ENCODE measurements at places on chromosomes 12 and 14.
A peak's percentile ranks its signal among the peaks of the same experiment; 100 is the strongest.

DNA sequence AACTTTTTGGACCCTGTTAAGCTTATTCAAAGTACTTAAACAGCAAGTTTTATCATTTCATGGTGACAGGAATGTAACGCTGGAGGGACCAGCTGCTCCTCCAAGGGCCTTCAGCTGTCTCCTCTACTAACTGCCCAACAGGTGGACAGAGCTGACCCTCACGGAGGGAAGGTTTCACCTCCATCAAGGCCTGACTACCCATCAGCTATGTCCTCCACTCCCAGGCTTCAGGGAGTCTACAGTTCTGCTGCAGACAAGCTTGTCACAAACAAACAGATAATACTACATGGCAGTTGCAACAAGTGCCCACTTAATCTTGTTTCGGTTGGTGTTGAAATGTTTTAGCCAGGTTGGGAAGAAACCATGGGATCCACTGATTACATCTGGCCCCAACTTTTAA lies 175.1 kb downstream of the TTC7B start:
- no peak for DNase-seq

DNA sequence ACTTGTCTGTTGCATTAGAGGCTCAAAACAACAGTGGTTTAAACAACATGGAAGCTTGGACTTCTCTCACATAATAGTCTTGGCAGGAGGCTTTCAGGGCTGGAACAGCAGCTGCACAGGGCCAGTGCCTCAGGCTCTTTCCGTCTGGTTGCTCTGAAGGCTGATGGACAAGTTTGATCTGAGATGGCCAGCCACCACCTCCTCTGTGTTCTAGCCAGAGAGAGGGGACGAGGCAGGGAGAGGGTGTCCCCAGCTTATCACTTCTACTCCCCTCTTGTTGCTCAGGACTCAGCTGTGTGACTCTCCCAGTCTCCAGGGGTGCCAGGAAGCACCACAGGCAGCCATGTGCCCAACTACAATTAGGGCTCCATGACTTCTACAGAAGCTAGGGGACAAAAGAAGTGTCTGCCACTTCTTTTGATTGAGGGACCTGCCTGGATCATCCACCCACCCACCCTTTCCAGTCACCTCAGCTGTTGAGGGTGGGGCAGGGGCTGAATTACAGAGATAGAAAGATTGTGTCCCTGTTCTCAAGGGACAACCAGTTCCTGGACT lies 46.6 kb downstream of the SMIM41 start:
- DNase-seq = peak; percentile 6

DNA sequence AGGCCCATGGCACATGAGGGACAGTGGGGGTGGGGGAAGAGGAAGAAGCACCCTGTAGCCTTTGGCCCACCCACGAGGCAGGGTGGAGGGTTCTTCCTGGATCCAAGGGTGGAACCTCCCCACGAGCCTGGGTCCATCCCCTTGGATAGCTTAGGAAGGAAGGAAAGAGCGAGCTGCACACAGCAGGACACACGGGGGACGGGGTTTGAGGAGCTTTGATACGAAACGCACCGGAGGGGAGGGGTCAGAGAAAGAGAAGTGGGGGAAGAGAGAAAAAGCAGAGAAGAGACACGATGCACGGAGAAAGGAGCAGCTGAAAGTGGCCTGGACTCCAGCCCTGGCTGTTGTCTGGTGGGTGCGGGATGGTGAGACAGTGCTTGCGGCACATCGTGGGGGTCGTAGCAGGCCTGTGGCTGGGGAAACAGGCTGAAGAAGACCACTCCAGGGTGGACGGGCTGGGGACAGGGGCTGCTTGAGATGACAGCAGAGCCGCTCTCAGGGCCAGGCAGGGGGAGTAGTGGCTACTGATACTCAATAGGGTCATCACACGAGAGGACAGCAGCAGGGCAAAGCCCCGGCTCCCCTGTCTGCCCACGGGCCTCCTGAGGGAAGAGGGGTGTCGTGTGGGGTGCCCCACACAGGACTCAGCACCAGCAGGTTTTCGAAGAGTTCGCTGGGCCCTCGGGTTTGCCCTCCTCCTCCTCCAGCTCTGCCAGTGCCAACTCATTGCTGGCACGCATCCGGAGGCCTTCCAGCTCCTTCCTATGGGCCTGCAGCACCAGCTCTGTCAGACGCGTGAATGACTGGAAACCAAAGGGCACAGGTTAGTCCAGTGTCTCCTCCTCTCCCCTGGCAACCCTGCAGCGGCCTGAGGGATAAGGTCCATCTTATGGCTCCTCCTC lies 5.4 kb upstream of the GPX2 start:
- DNase-seq = no peak

DNA sequence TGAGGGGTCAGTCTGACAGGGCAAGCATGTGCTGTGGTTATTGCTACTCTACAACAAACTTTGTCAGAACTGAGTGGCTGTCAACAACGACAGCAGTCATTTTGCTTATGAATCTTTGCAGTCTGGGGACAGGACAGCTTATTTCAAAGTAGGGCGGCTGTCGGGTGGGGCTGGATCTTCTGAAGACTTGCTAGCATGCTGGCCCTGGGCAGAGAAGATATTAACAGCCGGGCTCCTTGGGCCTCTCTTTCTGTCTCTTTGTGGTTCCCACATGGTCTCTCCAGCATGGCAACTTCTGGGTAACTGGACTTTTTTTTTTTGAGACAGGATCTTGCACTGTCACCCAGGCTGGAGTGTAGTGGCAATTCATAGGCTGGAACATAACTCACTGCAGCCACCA lies 33.9 kb upstream of the ALDH2 start:
- DNase-seq = no peak

DNA sequence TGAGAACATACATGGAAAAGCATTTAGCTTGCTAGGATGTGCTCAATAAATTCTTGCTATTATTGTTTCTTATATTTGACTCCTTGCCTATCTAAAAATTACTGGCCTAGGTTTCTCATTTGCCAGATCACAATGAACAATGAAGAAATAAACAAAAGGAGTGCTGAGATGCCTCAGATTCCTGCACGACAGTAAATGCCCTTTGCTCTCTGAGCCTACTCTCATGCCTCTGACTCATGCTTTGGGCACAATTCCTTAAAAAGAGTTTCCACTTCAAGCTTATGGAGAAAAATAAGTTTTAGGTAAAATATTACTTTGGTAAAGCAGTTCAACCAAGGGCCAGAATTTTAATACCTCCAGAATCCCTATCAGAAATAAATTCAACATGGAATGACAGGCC lies 30.9 kb downstream of the GRIN2B start:
- no peak for DNase-seq

GRCh38 chr14:34232790-34233189 lies 229.2 kb downstream of the SPTSSA start:
- no peak for DNase-seq

DNA sequence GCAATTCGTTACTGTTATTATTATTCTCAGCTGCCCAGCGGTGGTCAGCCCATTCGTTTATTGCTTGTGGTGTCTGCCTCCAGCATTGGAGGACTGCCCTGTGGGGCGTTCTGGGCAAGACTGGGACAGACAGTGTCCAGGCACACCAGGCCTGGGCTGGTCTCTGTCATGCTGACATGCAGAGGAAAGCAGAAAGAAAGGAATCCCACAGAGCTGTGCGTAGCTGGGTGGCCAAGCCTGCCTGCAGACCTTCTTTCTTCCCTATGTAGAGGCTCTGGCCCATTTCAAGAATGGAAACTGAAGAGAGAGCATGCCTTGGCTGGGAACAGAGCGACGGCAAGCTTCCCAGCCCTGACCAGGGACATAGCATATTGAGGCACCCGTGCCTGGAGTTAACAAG lies 525.3 kb upstream of the TBX3 start:
- no peak for DNase-seq

GRCh38 chr14:91185721-91186120 lies 58.8 kb downstream of the GPR68 start:
- DNase-seq = no peak

- no peak for DNase-seq
These were observed 3.0 kb upstream of the TBX3 start for GRCh38 chr12:114686773-114687500.

- DNase-seq = no peak
These were observed 21.6 kb downstream of the MRPS35 start for GRCh38 chr12:27732281-27732680.

- DNase-seq = no peak
These were observed 113.7 kb upstream of the KITLG start for GRCh38 chr12:88693837-88694445.

DNA sequence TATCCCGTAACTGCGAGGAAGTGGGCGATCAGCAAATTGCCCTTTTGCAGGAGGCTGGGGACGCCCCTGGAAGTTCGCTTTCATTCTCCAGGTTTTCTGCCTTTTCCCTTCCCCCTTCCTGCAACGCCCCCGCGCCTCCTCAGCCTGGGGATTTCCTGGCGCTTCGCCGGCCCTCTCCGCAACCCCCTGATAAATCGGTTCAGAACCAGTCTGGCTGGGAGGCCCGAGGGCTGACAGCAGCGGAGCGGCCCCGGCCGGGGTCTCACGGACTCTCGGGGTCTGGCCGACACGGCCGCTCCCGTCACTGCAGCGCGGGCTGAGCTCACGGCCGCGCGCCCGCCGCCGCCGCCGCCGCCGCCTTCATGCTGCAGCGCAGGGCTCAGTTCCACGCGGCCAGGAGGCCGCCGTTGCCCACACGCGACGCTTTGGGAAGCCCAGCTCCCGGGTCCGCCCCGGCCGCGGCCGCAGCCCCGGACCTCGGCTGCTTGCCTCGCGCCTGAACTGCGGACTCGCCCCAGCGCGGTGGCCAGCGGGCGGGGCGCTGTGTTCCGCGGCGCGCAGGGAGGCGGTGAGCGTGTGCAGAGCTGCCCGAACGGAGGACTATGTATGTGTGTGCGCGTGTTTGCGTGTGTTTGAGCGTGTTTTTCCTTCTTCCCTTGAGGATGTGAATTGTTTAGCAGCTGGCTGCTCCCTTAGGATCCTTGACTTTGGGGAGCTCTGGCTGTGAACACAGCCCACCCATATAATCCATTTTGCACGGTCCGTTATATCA lies at the start of gene LRFN5:
Gene LRFN5, plus strand, starts transcription at position 345 of the 772 bp plus-strand sequence.
- peak; percentile 55 for DNase-seq

GRCh38 chr14:93039649-93040315 lies 75.9 kb downstream of the ITPK1 start:
- DNase-seq = no peak

- DNase-seq = peak; percentile 17
These were observed 888 bp upstream of the PPP1R12A start for GRCh38 chr12:79935624-79936345.

- no peak for DNase-seq
These were observed 99.7 kb downstream of the DACT1 start for GRCh38 chr14:58737511-58737910.

DNA sequence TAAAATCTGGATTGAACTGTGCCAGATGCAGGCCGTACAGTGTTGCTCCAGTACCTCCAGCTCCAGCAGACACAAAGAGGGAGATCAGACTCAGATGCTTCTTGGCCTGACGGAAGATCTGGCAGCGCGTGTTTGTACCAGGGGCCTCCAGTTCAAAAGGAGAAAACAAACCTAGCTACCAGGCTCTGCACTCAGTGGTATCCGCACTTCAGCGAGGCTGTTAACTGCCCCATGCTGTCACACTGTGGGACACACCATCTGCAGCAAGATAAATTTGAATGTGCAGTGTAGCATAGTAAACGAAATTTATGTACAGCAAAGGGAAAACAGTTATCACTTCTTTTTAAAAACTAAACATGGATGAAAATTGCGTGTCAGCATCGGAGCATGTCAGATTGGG lies 5.1 kb downstream of the DYNC1H1 start:
- DNase-seq = no peak

DNA sequence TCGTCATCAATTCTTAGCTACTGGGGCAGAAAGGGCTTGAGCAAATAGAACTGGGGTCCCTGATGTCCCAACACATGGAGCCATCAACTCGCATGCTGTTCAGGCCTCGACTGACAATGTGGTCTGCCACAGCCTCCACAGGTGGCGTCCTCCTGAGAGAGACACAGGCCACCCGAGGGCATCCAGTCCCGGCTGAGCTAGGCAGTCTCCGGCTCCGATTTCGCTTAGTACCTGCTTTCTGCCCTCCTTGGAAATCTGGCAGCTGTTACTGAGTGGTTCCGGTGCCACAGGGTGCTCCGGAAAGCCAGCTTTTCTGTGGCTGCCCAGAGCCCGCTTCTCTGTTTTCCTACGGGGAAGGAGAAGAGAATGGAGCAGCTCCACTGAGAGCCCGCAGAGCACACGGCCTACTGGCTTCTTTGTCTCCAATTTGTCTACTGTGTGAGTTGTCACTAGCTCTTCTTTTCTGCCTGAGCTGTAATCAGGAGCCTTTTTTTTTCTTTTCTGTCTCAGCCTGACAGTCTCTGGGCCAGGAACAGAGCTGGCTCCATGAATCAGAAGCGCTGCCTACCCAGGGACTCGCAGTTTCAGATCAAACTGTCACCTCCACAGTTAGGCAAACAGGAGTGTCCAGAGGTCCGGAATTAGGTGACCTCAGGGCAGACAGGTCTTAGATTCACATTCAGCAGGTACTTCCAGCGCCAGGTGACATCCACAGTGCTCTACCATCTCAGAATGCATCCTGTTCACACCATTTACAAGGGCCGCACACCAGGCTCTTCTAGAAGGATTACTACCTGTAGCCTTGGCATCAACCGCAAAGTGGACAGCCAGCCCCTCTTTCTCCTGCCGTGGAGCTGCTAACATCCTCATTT lies 73.3 kb downstream of the MOK start:
- no peak for DNase-seq

GRCh38 chr12:18074001-18074400 lies 16.0 kb downstream of the RERGL start:
- DNase-seq = no peak

DNA sequence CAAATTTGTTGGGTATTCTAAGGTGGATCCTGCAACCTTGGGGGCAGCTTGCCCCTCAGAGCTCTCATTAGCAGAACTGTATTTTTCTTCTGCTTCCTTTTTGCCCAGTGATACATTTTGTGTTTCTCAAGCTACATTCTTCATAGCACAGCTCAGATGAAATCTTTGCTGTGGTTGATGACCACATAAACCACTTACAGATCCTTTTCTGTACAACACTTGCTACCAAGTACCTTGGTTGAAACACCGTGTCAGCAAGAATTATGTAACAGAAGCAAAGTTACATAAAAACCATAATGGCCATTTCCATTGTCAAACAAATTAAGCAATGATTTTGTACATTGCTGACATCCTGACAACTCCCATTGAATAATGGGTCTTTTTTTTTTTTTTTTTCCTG lies 9.7 kb upstream of the PLBD1 start:
- DNase-seq = no peak

GRCh38 chr12:125216756-125217155 lies 151.5 kb downstream of the AACS start:
- no peak for DNase-seq

DNA sequence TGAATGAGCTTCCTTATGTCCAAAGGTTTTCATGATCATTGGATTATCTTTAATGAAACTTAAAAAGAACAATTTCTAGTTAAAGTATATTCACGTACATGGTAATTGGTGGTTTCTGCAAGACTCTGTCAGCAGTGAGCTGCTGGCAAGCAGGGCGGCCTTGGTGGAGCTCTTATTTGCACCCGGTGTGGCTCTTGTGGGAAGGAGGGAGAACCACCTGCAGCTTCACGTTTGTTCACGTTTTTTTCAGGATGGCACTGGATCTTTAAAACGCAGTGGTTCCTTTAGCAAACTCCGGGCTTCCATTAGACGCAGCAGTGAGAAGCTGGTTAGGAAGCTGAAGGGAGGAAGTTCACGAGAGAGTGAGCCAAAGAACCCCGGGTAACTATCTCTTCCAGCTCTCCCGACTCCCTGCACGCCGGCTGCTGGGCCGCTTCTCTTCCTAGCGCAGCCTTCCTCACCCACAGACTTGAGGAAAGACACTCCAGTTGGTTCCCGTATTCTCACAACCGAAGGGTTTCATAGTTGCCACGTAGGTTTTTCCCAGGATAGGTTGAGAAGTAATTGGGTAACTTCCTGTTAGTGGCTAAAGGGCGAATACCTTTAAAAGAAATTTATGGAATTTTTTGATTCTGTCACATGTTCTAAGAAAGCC lies 28.3 kb downstream of the XRCC3 start:
- no peak for DNase-seq

- DNase-seq = no peak
These were observed 21.3 kb downstream of the SLC6A15 start for GRCh38 chr12:84891106-84891838.
